ENCODE measurements at places on chromosomes 4 and X.

DNA sequence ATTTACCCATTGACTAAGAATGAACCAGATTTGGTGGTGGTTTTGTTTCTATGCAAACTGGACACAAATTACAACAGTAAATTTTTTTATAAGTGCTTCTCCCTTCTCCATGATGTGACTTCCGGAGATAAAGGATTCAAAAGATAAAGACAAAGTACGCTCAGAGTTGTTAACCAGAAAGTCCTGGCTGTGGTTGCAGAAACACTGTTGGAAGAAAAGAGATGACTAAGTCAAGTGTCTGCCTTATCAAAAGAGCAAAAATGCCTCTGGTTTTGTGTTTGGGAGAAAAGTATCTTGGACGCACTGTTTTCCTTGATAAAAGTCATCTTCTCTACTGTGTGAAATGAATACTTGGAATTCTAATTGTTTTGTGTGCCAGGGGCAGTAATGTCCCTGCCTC, 213.4 kb downstream of the GC start:
- no peak for DNase-seq

GRCh38 chr4:60201052-60201673, 999.0 kb upstream of the ADGRL3 start:
- DNase-seq, result peak; percentile 63

DNA sequence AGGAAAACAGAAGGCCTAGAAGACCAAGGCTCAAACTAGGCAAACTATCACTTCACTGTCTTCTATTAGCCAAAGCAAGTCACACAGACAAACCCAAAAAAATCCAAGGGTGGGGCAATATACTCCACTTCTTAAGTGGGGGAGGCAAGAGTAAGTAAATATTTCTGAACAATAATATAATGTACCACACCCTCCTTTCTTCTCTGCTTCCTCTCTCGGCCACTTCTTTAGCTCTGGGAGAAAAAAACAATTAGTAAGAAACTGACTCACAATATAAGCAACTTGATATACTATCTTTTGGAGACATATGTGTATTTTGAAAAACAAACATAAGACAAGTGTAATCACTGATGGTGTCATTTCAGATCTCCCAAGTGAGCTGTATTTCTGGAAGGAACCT, 14.8 kb downstream of the DCAF8L1 start:
- DNase-seq, result no peak

DNA sequence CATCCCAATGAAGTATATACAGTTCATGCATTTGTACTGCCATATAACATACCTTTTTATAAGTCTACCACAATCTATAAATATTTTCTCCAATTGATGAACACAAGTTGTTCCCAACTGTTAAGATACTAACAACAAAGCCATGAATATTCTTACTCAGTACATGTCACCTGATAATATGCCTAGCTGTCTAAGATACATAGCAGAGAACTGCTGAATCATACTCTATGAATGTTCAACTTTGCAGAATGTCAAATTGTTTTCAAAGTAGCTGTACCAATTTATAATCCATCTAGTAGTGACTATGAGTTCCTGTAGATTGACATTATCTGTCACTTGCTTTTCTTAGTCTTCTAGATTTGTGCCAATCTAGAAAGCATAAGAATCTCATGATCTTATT, 84.9 kb downstream of the RAB28 start:
- DNase-seq, result peak; percentile 21

DNA sequence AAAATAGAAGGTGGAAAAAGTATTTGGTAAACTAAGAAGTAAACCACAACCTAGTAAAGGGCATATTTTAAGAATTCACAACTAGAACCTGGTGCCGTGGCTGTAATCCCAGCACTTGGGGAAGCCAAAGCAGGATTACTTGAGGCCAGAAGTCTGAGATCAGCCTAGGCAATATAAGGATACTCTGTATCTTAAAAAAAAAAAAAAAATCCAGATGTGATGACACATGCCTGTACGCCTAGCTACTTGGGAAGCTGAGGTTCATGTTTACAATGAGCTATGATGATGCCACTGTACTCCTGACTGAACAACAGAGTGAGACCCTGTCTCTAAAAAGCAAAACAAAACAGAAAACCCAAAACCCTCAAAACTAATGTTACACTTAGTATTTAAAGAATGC, 294.9 kb upstream of the ZCCHC13 start:
- DNase-seq, result peak; percentile 28

DNA sequence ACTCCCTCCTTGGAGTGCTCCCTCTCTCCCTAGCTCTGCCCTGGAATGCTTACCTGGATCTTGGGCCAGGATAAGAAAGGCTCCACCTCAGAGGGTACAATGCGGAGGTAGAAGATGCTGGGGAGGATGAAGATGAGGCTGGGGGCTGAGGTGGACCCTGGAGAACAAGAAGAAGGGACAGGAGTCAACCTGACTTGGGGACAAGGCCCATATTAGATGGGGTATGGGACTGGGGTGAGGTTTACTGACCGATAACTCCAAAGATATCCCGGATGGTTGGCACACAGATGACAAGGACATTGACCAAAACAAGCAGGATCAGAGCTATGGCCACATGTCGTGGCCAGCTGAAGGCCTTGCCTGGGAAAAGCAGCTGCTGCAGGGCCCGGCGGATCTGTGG, 10.6 kb downstream of the SLC38A5 start:
- no peak for DNase-seq

DNA sequence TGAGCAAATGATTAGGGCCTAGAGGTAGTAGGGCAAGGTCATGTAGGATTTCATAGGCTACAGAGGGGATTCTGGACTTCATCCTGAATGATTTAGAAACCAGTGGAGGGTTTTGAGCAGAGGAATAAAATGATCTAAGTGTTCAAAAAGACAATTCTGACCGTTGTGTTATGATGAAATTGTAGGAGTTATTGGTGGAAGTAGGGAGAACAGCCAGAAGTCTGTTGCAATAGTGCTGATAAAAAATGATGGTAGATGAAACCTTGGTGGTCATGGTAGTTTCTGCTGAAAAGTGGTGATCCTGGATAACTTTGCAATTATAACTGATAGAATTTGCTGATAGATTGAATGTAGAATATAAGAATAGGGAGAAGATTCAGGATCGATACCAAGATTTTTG, 60.2 kb downstream of the MID1IP1 start:
- DNase-seq, result no peak

GRCh38 chr4:100913685-100914084, 395.9 kb upstream of the EMCN start:
- no peak for DNase-seq

Data from ELR (cell line).